Hematopoietic multipotent progenitor cell treated with erythropoietin and hydrocortisone succinate and interleukin-3 and kit ligand, for 8 days (in vitro differentiated cells): ENCODE measurements at places on chromosomes 2 and 18.

- no peak for DNase-seq
Measured at GRCh38 chr2:209592106-209592505, 168.3 kb downstream of the MAP2 start.

GRCh38 chr2:119983108-119983507 lies 29.8 kb upstream of the EPB41L5 start:
- no peak for DNase-seq

DNA sequence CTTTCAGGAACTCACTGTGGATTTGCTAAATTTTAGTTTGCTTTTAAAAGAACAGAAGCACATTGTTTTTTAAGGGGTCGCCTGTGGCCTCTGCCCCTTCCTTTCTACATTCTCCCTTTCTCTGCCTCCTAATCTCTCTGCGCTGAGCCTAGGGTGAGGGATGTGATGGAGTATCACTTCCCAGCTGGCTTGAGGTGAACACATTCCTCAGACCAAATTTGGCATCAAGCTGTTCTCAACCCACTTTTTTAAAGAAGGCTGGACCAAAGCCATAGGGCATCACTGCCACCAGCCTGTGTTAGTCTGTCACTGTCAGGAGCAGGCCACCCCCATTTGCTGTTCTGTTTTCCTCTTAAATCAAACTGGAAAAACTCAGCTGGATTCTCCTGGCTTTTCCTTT lies 27.4 kb downstream of the EIF4E2 start:
- DNase-seq = no peak

GRCh38 chr2:209501579-209501978 lies 77.7 kb downstream of the MAP2 start:
- DNase-seq = no peak

GRCh38 chr2:191666732-191667131 lies 11.2 kb upstream of the NABP1 start:
- DNase-seq = no peak

DNA sequence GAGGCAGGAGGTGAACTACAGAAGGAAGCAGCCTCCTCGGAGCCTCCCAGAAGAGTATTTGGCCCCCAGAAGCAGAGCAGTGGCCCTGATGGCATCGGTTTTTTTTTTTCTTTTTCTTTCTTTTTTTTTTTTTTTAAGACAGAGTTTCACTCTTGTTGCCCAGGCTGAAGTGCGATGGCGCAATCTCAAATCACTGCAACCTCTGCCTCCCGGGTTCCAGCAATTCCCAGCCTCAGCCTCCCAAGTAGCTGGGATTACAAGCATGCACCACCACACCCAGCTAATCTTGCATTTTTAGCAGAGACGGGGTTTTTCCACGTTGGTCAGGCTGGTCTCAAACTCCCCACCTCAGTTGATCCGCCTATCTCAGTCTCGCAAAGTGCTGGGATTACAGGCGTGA lies 34.8 kb upstream of the NCKAP5 start:
- DNase-seq = no peak

- no peak for DNase-seq
Measured at GRCh38 chr18:34493099-34493544, 217.0 kb upstream of the DTNA start.

GRCh38 chr2:240250985-240251847 lies 110.8 kb upstream of the OTOS start:
- peak; percentile 46 for DNase-seq

GRCh38 chr2:3076848-3077642 lies 300.6 kb downstream of the EIPR1 start:
- DNase-seq = no peak

DNA sequence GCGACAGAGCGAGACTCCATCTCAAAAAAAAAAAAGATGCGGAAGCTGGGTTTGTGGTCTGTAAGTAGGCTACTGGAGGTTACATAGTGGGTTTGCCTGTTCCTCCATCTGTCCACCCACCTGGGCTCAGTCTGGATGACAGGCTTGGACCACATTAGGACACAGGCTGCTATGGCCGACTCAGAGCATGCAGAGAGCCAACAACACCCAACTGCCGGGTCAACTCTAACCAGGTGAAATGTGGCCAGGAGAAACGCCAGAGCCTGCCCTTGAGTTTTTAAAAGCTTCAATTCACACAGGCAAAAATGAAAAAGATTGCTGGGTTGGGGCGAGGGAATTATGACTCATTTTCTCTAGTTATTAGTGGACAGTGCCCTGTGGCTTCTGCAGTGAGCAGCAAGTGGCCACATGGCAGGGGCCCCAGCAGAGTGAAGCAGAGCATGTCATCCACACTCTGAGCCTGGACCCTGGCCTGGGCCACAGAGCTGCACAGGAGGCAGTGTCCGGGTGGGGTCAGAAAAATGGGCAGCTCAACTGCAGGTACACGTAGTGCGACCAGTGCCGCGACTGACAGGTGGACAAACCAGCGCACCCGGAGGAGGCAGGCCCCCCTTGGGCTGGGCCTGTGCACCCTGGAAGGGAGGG lies 67.4 kb downstream of the BIN1 start:
- DNase-seq = no peak

DNA sequence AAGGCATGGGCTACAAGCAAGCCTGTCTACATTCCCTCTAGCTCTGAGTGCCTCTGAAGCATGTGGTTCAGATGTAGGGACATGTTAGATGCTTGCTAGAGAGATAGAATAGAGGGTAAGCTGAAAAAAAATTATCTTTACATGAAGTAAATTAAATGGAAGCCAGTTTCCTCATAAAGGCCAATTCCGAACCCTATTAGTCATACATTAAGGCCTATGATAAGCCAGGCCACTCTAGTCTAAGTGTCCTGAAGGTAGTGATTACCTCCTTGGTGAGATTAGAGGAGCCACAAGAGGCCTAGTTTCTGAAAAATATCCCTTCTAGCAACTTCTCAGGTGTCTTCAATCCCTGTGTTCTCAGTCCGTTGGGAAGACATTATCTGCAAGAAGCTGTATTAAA lies 72.4 kb upstream of the NPAS2 start:
- DNase-seq = no peak

DNA sequence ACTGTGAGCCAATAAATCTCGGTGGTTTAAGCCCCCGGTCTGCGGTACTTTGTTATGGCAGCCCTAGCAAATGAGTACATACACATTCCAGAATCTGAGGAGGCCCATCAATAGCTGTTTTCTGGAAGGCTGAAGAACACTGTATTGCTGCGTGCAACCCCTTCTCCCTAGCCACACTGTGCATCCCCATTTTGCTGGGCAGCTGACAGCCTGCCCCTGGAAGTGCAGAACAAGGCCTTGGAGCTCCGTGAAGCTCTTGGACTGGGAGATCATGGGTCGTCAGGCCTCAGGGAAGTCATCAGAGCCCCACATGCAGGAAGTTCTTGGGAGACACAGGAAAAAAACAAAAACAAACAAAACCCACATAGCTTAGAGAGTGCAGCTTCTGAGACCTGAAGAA lies 90.6 kb upstream of the ST6GAL2 start:
- no peak for DNase-seq

DNA sequence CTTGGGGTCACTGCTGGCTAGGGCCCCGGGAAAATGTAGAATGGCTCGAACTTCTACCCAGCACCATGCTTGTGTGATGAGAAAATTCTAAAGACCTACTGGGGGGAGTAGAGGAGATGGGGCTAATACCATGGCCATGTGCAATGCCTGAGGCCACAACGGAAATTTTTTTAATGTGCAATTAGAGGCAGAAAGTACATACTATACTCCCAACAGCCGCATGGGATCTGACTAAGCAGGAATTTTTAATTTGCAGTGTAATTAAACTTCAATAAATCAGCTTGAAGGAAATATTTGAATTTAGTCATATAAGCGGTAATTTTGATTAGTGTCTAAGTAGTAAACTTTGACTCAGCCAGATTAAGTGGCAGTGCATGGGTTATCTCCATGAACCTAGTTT lies 53.2 kb upstream of the CNGA3 start:
- no peak for DNase-seq

GRCh38 chr2:233007270-233007669 lies 5.8 kb downstream of the NGEF start:
- no peak for DNase-seq

GRCh38 chr2:144519934-144520731 lies at the start of gene ZEB2:
Gene ZEB2, minus strand, starts transcription at chr2:144520119. Its CDS starts 2,769 bp downstream, at chr2:144517350.
- DNase-seq = peak; percentile 95

DNA sequence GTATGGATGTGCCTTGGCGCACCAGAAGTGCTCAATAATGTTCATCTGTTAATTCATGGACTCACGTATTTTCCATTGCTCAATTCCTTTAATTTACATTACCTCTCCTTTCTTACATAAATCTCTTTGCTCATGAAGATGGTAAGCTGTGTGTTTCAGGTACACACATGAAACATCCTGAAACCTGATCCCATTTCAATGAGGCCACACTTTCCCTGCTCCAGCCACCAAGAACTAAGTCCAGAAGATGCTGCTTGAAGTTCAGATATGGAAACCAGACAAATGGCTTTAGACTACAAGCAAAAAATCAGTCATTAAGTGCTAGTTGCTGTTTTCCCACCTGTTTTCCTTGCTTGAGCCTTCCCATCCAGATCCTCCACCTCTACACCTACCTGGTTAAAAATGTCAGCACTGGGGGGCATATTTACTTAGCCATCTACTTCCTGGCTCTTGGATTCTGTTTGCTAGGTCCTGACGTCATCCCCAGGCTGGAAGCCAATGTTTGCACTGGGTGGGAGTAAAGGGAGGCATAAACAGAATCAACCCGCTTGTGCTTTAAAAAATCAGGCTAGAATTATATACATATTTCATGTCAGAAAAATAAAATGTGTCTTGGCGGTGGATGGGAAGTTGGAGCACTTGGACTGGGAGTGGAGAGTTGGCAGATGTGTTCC lies 309.7 kb downstream of the OSR1 start:
- no peak for DNase-seq

DNA sequence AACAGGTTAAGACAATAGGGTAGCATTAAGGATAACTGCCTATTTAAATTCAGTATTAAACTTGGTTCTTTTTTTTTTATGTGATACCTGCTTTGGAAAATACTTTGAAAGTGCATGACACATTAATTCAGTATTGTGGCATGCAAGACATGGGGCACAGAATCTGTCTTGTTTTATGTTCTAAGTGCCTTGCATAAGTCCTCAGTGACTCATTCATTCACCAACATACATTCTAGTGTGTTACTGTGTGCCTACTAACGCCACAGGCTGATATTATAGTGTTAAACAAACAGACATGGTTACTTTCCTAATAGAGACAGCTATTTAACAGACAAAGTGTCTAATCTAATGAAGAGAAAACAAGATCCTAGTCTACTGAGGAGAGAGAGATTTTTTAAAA lies 91.7 kb downstream of the GCA start:
- DNase-seq = no peak

DNA sequence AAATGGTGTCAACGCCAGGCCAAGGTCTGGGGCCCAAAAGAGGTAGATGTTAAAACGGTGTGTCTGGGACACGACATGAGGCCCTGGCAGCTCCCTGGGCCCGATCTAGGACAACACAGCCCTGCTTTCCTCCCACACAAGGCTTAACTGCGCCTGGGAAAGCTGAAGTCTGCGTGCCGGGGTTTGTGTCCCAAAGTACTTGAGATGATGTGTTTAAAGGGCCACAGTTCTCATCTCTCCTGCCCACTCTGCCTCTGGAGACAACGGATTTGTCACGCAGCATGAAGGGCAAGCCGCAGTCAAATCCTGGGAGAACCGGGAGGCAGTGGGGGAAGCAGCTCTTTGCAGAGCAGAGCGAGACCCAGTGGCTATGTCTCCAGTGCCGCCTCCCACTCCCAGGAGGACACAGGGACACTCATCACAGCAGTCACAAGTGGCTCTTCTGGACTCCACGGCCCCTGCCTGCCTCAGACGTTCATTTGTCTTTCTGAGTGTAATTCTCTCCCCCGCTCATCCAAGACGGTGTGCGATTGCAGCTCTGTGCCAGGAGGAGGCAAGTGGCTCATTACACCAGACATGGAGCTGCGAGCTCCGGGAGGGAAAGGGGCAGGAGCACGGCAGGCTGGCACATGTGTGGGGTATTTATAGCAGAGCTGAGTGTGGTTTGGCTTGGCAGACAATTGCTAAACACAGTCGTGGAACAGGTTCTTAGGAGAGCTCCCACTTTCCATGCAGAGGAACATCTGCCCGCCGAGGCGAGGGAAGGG lies 57.7 kb upstream of the SEMA4C start:
- no peak for DNase-seq

GRCh38 chr2:134375935-134376334 lies 122.1 kb downstream of the MGAT5 start:
- DNase-seq = no peak

GRCh38 chr18:24232800-24233199 lies 93.9 kb downstream of the CABYR start:
- DNase-seq = no peak

GRCh38 chr18:12236141-12236540 lies 18.0 kb upstream of the CIDEA start:
- DNase-seq = no peak

GRCh38 chr18:51543658-51544155 lies 346.2 kb upstream of the MEX3C start:
- no peak for DNase-seq

DNA sequence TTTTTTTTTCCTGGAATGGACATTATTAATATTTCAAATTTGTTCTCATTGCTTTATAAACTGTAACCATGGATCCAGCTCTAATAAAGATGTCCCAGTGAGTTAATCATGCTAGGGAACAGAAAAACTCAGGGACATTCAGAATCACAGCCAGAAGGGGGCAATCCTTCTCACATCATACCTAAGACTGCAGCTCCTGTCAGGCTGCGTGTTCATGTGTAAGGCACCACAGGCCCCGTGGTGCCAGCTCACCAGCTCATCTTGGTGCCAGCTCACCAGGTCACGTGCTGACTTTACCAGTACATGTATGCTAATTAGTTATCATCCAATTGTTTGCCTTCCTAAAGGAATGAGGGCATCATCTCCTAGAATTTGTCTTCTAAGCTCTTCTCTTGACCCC lies 84.7 kb upstream of the NEDD4L start:
- DNase-seq = peak; percentile 78

- DNase-seq = no peak
Measured at GRCh38 chr18:64330161-64330560, 181.3 kb upstream of the LINC00305 start.

DNA sequence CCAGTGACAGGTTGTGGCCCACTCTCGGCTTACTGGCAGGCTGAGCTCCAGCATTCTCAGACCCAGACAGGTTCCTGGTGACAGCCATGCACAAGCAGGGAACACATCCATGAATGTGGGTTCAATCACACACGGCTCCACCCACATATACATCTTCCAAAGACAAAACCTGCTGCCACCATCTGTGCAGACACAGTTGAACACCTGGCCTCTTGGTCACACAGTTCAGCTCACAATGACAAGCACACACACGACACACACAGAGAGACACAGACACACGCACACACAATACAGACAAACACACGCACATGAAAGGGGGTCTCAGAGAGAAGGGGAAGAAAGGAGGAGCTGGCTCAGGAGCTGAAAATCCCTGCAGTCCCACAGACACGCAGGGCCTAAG lies 32.1 kb upstream of the PTMA start:
- no peak for DNase-seq

GRCh38 chr2:203625701-203626100 lies 80.7 kb upstream of the CD28 start:
- no peak for DNase-seq

DNA sequence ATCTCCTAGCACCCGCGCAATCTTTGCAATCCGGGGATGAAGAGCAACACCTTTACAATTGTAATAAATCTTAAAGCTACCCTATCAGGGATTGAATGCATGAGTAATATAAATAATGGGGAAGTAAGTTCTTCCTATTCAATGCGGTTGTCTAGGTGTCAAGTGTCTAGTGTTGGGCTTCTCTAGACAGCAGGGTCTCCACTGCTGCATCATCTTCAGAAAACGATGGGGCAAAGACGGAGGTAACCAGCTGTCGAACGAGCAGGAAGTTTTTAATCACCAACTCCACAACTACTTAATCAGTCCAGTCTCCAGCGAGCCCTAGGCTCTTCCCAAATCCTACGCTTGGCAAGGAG lies 573 bp downstream of the STAM2 start:
- DNase-seq = no peak

- DNase-seq = peak; percentile 7
Measured at GRCh38 chr2:20052229-20052851, 912 bp upstream of the LAPTM4A start.
